ENCODE measurements at places on chromosomes 4 and X.

DNA sequence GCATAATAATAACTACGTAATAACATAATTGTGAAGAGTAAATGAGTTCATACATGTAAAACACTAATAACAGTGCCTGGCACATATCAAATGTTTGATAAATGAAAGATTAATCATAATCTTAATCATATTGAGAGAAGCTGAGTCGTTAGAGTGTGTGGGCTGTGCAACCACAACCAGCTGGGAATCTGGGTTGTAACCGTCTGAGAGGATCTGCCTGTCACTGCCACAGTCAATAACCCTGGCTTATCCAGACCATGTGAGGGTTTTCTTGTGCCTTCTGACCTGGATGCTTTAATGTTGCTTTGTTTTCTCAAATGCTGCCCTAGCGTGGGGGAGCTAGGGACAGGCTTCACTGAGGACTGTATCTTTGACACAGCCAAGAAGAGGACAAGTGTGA is 73.9 kb downstream of the TRPC5 start:
- DNase-seq = no peak

DNA sequence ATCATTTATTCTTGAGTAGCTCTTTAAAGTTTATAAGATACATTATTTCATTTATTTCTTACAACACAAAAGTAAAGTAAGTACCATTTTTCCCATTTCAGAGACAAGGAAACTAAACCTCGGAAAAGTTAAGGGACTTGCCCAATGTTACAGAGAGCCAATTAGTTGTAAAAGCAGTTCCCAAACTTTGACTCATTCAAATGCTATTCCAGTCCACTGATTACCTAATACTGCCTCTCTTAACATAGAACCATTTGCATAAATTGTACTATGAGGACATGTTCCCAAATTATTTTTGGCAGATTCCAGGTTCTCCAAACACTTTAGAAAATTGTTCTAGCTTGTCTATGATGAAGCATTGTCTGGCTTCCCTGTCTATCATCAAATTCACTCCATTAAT is 45.6 kb upstream of the GRIA3 start:
- DNase-seq = no peak

DNA sequence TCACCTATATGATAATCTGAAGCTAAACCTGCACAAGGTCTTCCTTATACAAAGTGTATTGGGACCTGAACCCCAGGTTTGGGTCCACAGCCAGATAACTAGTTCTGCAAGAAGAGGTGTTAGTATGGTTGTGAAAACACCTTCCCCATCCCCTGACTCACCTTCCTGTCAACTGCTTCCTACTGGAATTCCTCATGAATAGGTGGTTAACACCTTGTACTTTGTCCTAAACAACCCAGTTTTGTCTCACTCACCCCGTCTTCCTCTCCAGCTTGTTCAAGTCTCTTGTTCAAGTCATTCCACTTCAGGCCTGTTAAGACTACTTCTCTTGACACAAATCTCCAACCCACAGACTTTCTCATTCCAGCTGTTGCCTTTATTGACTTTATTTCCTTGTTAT is 45.5 kb downstream of the CCNG2 start:
- DNase-seq = no peak

DNA sequence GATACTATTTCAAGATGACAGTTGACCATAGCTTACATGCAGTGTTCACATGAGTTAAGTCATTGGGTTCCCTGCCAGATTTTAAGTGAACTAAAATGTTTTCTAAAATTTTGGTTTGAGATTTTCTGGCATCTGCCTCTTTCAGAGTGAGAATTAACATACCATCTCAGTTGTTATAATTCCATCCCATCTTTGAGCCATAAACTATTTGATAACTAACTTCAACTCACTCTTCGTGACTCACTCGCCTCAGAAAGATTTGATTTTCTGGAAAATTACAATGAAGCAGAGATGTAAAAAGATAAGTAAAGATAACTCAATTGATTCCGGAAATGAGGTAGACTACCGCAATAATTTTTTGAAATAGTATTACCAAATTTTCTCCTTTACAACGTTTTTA is 61.8 kb downstream of the HMGB2 start:
- DNase-seq = no peak

DNA sequence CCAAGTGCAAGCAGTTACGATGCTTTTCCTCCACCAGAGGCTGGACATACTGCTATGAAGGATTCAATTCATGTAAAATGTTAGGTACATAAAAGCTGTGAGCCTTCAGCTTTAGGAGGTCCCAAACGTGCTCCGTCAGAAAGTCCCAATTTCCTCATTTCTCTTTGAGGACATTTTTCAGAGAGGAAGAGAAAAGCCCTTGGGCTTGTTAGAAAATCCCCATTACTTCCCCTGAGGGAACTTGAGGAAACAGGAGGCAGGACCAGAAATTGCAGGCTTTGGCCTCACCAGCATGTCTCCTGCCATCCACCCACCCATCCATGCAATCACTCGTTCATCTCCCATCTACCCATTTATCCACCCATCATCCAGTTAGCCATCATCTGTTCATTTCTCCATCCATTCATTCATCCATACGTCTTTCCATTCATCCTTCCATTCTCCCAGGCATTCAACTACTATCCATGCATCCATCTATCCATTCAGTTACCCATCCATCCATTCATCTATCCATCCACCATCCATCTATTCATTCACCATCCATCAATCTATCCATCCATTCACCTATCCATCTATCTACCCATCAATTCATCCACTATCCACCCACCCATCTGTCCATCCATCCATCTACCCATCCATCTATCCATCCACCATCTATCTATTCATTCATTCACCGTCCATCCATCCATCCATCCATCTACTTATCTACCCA is 223.5 kb downstream of the AFAP1 start:
- DNase-seq = no peak

DNA sequence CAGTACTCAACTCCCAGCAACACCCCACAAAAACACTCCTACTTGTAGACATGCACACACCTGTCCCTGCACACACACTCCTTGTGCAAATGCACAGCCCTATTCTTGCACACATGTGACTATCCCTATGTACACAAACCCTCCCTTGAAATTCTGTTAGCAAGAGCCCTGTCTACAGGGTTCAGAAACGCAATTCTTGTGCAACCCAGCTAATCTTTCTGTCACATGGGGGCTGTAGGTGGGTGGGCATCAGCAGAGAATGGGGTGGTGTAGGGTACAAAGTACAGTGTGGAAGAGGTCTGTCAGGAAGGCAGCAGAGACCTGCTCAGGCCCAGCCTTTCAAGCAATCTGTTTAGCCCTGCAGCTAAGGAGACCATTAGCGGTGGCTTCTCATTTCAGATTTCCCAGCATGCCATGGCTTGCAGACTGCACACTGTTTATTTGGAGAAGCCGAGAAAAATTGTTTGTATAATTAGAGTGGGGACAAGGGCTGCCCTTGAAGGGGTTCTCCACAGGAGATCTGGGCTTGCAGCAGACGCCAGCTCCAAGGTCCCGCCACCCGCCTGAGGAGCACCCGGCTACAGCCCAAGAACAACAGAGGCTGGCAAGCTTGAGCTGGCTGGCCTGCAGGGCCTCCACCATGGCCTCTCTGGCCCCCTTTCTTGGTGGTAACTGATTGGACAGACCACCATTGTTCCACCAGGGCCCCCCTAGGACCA is 144.0 kb upstream of the PJA1 start:
- no peak for DNase-seq

DNA sequence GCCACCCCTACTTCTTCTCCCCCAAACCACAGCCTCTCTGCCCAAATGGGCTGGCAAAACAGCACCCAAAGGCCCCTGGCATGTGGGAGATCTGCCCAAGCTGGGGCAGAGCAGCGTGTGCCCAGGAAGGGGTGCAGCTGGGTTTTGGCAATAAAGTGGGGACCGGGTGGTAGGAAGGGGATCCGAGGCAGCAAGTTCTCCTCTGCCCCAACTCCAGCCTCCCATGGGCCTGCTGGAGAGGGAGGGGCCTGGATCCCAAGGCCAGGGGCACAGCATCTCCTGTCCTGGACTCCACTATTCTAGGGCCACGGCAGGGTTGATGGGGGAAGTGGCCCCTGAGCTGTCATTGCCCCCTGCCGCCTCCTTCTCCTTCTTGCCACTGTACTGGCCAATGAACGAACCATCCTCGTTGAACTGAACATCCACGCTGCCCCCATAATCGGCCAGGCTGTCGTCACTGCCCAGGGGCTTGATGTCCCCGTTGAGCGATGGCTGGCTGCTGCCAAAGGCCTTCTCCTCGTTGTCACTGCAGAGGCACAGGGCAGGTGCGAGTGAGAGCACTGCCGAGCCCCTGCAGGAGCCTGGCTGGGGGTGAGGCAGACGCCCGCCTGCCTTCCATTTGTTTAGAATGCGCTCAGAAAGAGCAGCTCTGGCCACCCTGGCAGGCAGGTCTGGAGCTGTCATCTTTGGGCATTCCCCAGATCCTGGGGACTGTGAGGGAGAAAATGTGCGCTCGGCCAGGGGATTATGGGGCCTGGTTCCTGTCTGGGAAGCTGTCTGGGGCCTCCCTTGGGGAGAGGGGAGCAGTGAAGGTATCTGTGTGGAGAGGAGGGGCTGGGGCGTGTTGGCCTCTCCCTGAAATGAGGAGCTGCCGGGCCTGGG is 23.4 kb downstream of the L1CAM start:
- no peak for DNase-seq

DNA sequence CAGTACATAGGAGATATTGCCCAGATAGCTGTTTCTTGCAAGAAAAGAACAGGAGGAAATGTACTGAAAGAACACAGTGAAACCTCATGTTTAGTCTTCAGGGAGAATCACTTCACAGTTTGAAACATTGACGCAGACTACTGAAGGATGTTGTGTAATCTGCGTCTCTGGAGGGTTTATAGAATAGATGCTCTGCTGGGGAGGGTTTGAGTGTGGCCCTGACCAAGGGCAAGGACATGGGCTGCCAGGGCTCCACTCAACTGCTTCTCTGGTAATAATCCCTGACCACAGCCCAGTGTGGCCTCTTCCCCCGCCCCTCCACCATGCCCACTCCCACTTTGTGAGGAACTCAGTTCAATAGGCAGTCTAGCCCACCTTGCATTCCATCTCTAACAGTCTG is 15.8 kb upstream of the ACE2 start:
- DNase-seq = no peak

DNA sequence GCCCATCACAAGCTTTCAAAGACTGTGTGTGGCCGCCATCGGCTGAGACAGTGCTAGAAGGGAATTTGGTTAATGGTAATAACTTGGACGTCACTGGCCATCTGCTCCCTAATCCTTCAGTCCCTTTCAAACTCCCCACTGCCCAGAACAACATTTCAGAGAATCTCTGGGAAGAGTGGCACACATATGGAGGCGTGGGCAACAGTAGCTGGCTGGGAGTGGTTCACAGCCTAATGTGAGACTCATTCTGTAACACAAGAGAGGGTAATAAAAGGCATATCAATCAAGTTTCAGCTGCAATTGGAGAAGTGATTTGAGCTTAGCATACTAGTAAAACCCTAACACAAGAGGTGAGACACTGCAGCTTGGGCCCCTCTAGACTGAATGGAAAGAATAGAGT is 15.4 kb downstream of the SMIM10 start:
- DNase-seq = no peak

DNA sequence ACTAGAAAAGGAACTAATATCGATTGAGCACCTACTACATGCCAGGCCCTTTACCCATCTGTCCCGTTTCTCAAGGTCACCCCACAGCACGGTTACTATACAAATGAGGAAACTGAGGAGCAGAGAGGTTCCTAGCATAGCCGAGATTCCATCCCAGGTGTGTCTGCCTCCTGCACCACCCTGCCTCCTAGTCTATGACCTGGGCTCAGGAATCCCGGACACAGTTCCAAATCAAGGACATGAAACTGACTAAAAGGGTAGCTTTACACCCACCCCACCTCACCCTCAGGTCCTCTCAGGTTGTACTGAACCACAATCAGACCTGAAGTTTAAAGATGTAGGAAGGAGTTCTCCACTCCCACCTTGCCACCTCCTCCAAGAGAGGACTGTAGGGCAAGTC is 55.6 kb downstream of the APBB2 start:
- DNase-seq = no peak

GRCh38 chr4:95181243-95181995 is 367.4 kb downstream of the UNC5C start:
- peak; percentile 7 for DNase-seq

- DNase-seq = no peak
Observed at GRCh38 chrX:28591542-28591941, 4.3 kb downstream of the IL1RAPL1 start.

- DNase-seq = no peak
Observed at GRCh38 chrX:13293700-13294099, 26.2 kb downstream of the ATXN3L start.

DNA sequence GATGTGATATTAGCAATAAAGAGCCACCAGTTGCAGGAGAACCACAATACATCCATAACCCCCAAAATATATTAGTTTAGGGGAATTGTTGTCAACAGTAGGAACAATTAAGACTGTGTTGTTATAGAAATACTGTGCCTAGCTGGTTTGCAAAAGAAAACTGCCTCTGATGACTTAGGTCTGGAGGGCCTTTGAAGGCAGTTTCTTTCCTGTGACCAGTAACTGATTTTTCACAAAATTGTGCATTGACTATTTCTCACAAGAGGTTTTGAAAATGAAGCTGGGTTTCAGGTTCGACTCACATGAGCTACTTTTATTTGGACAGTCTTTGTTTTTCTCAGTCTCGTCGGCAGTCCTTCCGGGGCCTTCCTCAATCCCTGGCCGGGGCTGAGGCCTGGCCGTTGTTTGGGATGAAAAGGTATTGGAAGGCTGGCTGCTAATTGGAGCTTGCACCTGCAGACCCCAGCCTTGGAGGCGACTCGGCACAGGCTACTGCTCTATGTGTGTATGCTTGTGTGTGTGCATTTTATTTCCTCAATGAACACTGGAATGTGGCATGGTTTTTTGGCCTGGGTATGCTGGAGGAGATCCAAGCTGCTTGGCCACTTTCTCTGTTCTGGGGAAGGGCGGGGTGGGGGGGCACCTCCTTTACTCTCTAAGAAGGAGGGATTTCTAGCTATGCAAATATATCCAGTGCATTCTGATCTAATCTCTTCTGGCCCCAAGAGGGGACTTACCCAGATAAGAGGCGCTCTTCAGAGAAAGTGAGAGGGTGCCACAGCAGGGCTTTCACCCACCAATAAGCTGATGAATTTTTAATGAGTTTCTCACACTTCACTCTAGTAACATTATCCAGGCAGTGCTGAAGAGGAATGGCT is 49.5 kb upstream of the LNX1 start:
- DNase-seq = no peak

DNA sequence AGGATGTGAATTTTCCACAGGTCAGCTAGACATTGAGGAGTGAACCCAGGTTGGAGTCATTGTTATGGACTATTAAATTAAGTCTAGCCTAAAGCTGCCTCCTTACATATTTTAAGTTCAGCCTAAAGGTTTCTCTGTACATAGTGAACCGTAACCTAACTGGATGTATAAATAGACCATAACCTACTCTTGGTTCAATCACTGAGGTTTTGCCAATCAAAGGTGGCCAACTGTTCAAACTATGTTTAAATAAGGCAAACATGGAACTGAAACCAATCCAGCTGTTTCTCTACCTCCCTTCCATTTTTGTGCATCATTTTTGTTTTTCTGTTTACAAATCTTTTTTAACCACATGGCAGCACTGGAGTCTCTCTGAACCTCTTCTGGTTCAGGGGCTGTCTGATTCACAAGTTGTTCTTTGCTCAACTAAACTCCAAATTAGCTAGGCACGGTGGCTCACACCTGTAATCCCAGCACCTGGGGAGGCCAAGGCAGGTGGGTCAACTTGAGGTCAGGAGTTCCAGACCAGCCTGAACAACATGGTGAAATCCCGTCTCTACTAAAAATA is 43.9 kb upstream of the SFRP2 start:
- DNase-seq = no peak

Measured in CD4-positive, alpha-beta T cell treated with Interleukin-6 at 100 ng/mL for 8 hours (primary cell).